Activated T-cell treated with anti-CD3 and anti-CD28 coated beads for 1 hour (primary cell): ENCODE measurements at places on chromosomes 2 and 18.

DNA sequence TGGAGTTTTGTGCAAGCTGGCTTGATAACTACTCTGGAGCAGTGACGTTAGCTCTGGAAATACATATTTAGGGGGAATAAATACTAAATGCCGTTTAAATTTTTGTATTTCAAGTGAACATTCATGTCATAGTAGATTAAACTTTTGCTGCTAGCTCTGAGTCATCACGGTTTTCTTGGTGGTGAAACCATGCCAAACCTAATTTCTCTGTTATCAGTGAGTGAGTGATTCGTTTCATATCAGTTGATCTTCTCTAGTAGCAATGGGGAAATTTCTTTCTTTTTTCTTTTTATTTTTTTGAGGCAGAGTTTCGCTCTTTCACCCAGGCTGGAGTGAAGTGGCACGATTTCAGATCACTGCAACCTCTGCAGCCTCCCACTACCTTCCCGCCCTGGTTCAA lies 211.1 kb downstream of the PTPRM start:
- DNase-seq, result no peak

- DNase-seq, result no peak
These were observed 25.4 kb upstream of the REG3G start for GRCh38 chr2:79000008-79000576.

- DNase-seq, result no peak
These were observed 46.0 kb upstream of the CALCRL start for GRCh38 chr2:187493877-187494568.

- no peak for DNase-seq
These were observed 33.2 kb upstream of the REEP1 start for GRCh38 chr2:86370579-86370978.

- DNase-seq, result no peak
These were observed 20.3 kb downstream of the CABLES1 start for GRCh38 chr18:23155537-23155936.

DNA sequence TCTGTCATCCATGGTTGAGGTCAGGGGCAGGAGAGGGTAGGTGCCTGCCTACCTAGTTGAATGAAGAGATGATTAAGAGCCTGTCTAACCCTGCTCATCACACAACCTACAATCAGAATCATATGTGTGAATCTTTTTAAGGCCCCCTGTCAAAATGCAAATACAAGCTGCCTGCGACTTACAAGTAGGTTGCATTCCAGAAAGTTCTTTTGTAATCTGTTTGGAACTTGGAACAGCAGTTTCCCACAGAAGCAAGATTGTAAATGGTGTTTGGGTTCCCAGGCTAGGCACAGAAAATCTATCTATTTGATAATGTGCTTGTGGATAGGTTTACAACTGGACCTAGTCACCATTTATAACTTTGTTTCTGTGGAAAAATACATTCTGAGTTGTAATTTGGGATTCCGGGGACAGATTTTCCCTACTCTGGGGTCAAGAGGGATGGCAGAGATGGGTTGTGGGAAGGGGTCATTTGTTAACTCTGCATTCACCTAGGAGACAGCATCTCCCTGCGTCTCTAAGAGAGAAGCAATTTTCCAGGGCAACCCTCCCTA lies 4.4 kb downstream of the LIPG start:
- DNase-seq, result no peak

- DNase-seq, result no peak
These were observed 22.1 kb downstream of the CHCHD5 start for GRCh38 chr2:112606547-112606946.

GRCh38 chr2:130150181-130151144 lies 5.6 kb upstream of the CCDC74B start:
- no peak for DNase-seq

- DNase-seq, result no peak
These were observed 780.6 kb downstream of the MBD2 start for GRCh38 chr18:53443831-53444230.

GRCh38 chr2:224944707-224945547 lies 97.3 kb downstream of the DOCK10 start:
- no peak for DNase-seq

DNA sequence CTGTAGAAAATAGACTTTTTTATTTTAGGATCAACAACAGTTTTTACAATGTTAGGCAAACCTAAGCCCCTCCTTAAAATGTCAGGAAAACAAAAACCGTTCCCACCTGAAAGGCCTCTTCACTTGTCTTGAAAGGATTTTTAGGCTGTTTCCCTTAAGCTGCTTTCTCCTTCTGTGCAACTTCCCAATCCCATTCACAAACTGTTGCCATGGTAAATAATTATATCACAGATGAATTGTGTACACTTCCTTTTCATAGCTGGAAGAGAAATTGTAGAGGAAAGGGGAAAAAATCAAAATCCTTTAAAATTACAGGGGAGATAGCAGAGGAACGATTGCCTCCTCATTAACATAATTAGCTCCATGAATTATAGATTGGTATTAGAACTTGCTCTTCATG lies 1488.0 kb upstream of the CELF4 start:
- no peak for DNase-seq

- DNase-seq, result no peak
These were observed 15.1 kb downstream of the ST3GAL5 start for GRCh38 chr2:85873679-85874078.

- no peak for DNase-seq
These were observed 22.6 kb downstream of the GREB1L start for GRCh38 chr18:21264651-21265050.

- no peak for DNase-seq
These were observed 445.8 kb upstream of the RAB12 start for GRCh38 chr18:8163286-8163959.

- no peak for DNase-seq
These were observed 137.1 kb downstream of the LTBP1 start for GRCh38 chr2:33083699-33084387.

GRCh38 chr2:152098496-152099366 lies at the start of gene CACNB4:
CACNB4 (minus strand) TSS chr2:152099044.
- no peak for DNase-seq

GRCh38 chr2:229920011-229920641 lies 1.7 kb downstream of the TRIP12 start:
- peak; percentile 24 for DNase-seq

DNA sequence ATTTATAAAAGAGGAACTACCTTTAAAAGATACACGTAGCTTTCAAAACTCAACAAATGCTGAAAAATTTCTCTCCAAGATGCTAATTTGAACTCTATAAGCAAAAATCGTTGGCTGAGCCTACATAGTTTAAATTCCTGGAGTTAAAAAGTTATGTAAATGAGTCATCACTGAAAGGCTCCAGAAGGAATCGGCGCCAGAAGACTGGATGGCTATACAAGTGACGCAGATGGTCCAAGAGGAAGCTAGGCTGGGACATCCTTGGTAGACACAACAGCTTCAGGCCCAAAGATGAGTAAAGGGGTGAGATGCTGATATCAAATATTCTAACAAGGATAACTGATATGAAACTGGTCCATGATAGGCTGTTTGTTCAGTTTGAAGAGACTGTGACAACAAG lies 22.8 kb upstream of the DNAH6 start:
- no peak for DNase-seq

- DNase-seq, result no peak
These were observed 34.6 kb downstream of the GREB1 start for GRCh38 chr2:11568436-11568835.

DNA sequence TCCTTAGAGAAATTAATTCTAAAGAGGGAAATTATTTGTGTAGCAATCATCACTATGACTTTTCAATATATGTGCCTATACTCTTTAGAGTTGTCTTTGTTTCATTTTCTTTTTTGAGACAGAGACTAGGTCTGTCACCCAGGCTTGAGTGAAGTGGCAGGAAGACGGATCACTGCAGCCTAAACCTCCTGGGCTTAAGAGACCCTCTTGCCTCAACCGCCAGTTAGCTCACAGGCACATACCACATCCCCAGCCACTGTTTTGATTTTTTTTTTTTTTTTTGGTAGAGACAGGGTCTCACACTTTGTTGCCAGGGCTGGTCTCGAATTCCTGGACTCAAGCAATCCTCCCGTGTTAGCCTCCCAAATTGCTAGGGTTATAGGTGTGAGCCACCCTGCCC lies 12.4 kb downstream of the YWHAQ start:
- DNase-seq, result no peak

- no peak for DNase-seq
These were observed 247.3 kb downstream of the PRKCE start for GRCh38 chr2:45898819-45899218.

GRCh38 chr2:8627019-8627691 lies 54.7 kb upstream of the ID2 start:
- no peak for DNase-seq
